ENCODE measurements at places on chromosomes 1 and 21. TPM values are rescaled to one million over a fixed set of nuclear protein-coding genes. Genes with fewer than 3 reads are reported as not detected.
A peak's percentile ranks its signal among the peaks of the same experiment; 100 is the strongest.

Gene PTGFR
- 1.1 TPM for total RNA-seq

Gene OR2L8
- total RNA-seq: not detected

Gene LIPI
- total RNA-seq: not detected

Gene OR2T11
- not detected for total RNA-seq

Gene HAO2
- not detected for total RNA-seq

Gene TNFRSF8
- total RNA-seq: 0.16 TPM

Gene SHE
- total RNA-seq: 3.9 TPM

Gene CFHR4
- total RNA-seq: not detected

Gene IBA57
- 16.9 TPM for total RNA-seq

Gene PLPPR5
- total RNA-seq: 0.16 TPM

Gene CCDC30
- total RNA-seq: 1.8 TPM

- DNase-seq: no peak
Measured at GRCh38 chr1:42422737-42423136, 33.1 kb downstream of the ZMYND12 start.

DNA sequence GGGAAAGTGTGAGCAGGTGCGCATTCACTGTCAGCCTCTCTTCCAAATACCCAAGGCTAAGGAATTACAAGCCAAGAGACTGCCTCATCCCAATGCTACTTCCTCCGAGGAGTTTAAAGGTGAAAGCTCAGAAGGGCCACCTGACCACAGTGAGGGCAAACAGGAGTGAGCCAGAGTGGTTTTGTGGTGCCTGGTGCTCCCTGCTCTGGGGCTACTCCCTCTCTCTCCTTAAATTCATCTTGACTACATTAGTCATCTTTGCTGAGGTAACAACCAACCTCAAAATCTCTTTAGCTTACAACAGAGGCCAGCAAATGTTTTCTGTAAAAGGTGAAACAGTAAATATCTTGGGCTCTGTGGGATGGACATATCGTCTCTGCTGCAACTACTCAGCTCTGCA, 14.2 kb upstream of the ZBTB8A start:
- no peak for DNase-seq

GRCh38 chr21:31509194-31510017, 150.1 kb upstream of the SOD1 start:
- peak; percentile 47 for DNase-seq

DNA sequence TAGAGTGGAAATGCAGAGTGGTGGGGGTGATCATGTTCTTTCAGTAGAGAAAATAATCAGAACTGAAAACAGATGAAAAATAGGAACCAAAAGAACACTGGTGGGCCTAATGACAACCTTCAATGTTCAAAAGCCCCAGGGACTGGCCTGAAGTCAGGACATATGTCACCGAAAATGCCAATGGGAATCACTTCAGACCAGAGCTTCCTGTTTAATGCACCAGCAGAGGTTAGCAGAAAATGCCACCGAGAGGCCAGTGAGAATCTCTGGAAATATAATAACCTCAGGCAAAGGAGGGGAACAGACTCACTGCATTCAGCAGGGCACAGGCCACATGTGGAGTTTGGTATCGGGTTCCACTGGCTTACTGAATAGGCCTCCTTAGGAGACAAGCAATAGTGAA, 15.9 kb upstream of the CD58 start:
- DNase-seq: no peak

DNA sequence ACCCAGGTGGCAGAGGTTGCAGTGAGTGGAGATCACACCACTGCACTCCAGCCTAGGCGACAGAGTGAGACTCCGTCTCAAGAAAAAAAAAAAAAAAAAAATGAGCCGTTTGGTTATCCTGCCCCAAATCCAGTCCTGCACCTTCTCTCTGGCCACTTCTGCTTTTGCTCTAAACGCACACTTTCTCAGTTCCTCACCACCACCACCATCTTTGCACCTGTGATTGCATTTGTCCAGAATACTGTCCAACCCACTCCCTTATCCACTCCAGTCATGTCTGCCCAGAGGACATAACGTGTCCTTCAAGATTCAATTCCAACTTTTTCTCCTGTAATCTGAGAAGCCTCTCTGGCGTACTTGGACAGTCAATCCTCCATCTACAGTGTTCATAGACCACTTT, 2.2 kb upstream of the NEK2 start:
- no peak for DNase-seq

GRCh38 chr1:231396643-231397042, 25.4 kb downstream of the EGLN1 start:
- DNase-seq: no peak

DNA sequence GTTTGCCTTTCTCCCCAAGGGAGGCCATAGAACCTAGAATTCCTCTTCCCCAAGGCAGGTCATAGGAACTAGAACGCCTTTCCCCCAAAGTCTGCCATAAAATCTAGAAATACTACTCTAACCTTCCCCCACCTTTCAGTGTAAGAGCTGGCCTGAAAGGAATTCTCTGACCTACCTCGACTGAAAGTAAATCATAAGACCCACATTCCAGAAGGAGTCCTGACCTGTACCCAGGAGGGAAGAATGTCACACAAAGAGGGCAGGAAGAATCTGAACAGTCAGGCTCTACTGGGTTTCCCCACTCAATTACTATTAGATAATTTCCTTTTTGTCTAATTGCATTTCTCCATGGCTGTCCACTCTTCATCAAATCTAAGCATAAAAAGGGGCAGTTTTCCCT, 5.7 kb upstream of the ATG4C start:
- DNase-seq: no peak

- DNase-seq: no peak
Measured at GRCh38 chr1:42567038-42567437, 91.2 kb upstream of the PPIH start.

- DNase-seq: peak; percentile 17
Measured at GRCh38 chr1:228848406-228848805, 113.1 kb downstream of the RHOU start.

- no peak for DNase-seq
Measured at GRCh38 chr1:6872573-6873261, 87.5 kb downstream of the CAMTA1 start.

DNA sequence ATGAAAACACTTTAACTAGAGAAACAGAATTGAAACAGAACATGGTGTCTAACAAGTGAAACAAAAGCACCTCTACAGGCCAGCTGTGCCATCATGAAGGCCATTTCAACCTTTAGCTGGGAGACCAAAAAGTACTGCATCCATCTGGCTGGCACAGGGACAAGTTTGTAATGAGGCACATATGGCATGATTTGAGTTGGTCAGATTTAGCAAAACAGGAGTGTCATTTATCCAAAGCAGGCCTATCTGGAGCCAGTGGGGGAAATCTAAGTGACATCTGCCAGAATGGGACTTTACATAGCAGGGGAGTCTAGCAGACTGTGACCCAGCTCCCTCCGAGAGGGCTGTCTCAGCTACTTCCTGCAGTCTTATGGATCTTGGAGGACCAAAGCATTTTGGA, 51.9 kb downstream of the DNTTIP2 start:
- DNase-seq: no peak

DNA sequence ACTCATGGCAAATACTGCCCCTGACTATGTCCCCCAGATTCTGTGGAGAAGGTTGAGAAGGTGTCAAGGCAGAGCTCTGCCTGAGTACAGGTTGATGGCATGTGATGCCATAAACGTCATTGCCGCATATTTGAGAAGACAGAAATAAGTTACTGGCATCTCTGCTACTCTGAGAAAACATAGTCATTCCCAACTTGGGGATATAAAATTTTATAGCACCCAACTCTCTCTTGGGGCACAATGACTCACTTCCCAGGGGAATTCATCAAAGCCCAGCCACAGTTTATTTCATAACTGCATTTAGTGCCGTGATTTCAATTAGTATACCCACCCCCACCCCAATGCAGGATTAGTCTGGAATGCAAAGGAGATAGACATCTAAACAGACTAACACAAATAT, 101.9 kb upstream of the TNR start:
- no peak for DNase-seq

GRCh38 chr1:225754940-225755641, 22.5 kb upstream of the SRP9 start:
- peak; percentile 53 for DNase-seq

- DNase-seq: no peak
Measured at GRCh38 chr1:9761855-9762254, 61.9 kb downstream of the CLSTN1 start.

DNA sequence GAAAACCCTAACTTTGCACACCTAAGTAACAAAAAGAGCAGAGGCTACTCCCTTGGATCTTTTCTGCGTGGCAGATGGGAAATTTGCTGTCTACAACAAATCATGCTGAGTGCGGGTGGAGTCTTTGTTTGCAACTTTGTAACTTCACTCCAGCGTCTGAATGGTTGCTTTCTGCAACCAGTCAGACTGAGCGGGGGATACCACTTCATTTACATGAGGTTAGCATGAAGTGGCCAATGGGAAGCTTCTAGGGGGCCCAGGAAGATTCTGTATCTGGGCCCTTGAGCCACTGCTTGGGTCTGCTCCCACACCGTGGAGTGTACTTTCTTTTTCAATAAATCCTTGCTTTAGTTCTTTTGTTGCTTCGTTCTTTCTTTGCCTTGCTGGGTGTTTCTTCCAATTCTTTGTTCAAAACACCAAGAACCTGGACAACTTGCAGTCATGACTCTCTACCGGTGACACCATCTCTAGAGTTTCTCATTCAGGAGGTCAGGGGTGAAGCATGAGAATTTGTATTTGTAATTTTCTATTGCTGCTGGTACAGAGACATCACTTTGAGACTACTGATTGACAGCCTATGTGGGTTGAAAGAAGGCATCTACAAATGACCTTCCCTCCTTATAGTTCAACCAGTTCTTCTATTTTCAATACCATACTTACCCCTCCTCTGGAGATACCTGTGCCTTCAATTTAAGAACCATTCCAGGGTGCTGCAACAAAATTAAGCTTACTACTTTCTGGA, 55.8 kb upstream of the RC3H1 start:
- no peak for DNase-seq

DNA sequence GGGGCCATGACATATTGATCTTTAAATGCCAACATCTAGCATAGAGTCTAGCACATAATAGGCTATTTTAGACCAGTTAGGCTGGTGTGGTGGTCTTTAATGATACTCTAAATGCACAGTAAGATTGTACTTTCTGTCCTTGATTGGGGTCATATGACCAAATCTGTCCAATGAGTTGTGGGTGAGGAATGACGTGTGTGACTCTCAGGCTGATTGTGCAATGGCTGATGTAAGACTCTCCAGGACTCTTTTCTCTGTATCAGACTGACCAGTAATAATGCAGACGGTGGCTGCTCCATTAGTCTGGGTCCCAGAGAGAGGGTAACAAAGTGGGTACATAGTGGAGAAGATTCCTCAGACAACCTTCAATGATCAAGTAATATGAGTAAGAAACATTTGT, 541.6 kb upstream of the CAMK1G start:
- no peak for DNase-seq

DNA sequence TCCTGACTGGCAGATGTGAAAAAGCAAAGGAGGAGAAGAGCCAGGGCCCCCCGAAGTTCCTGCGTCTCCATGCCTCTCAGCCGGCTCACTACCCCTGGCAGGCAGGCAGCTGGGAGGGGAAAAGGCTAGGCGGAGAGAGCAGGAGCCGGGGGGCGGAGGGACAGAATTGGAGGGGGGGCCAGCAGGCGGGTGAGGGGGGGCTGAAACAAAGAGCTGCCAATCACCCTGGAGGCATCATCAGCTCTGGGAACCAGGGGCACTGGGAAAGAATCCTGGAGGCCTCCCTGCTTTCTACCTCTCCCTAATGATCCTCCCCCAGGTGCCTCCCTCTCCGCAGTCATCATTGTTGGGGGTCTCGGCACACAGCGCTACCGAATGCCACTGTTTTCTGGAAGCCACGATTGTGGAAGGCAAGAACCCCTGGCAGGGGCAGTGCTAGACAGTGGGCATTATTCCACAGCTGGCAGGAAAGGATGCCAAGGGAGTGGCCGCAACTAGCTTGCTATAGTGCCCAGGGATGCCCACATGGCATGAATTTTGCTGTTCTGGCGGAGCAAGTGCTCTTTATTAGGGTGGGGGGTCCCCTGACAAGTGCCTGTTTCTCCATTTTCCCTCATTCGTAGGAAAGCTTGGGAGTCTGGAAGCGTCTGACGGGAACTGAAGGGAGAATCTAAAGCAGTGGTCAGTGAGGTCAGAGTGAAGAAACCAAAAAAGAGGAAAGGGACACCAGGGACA, at the start of gene THBS3:
Gene THBS3, minus strand, starts transcription at position 92 of the 735 bp plus-strand sequence. Its CDS starts 21 bp downstream, at position 71.
- peak; percentile 44 for DNase-seq

- DNase-seq: no peak
Measured at GRCh38 chr1:201490708-201491131, 16.2 kb downstream of the CSRP1 start.

DNA sequence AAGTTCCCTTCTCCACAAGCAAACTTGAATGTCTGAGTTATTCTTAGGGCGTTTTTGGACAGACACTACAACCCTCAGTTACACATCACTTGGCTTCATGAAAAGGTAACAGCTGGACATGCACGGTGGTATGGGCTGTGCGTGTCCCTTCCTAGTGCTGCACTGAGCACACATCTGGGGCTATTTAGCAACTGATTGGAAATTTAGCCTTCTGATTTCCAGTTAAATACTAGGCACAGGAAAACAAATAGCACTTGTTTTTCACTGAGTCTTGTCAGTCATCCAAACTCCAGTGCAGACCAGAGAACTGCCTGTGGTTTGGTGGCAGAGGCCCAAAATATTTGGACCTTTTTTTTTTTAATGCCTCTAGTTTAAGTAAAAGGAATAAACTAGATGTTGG, 134.7 kb downstream of the TGFBR3 start:
- DNase-seq: no peak

DNA sequence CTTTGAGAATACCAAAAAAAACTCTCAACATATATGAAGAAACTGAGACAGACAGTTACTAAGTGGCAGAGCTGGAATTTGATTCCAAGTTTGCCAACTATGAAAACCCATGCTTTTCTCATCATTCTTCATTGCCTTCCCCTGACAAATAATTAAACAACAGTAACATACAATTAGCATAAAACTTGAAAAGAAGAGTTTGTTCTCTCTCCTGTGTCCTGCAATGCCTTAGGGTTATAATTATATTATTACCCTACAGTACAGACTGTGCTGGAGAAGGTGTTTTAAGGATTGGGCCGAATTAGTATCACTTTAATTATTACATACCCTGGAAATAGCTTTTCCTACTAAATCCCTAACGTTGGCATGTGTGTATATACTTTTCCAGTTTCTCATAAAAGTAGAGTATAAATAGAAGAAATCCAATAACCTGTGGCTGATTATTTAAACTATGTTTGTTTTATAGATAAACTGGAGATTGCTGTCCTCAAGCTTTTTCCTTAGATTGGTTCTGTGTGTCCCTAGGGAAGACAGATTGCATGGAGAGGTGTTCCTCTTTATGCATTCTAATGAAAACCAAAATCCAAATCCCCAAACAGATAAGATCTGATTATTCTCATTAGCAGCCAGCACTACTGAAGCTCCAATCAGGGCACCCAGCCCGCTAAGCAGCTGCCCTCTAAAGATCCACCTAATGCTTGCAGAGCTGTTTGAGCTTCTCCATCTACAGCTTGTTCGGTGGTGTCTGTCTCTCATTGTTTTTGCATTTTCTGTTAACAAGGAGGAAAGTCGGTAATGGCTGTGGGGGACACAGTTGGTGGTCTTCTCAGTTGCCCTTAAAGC, 156.3 kb downstream of the TM2D1 start:
- no peak for DNase-seq

GRCh38 chr1:32335790-32336590, at the start of gene MARCKSL1:
Gene MARCKSL1 (minus strand): TSS chr1:32336233. CDS start chr1:32336033, 200 bp downstream.
- peak; percentile 85 for DNase-seq

- no peak for DNase-seq
Measured at GRCh38 chr21:41407541-41408460, 18.2 kb upstream of the MX1 start.

Data from colonic mucosa (tissue), 4 donors.